ENCODE measurements at places on chromosomes 3 and 15.

- no peak for DNase-seq
Measured at GRCh38 chr3:70096376-70097066, 97.0 kb downstream of the SAMMSON start.

DNA sequence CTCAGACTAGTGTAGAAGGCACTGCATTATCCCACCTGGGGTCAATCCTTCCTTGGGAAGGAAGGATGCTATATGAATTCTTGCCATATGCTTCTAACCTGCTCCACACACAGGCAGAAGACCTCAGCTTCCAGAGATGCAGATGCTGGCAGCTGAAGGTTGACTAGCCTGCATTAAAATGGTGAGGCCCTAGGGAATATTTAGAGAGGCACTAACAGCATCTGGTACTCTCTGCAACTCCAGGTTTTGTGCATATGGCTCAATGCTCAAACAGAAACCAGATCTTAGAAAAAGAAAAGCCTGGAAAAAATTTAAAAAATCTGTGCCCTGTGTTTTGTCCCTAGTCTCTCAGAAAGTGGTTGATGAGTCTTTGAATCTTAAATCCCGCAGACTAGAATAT, 56.0 kb upstream of the MYRIP start:
- no peak for DNase-seq

GRCh38 chr3:178551916-178552321, 15.7 kb downstream of the KCNMB2 start:
- DNase-seq: no peak

DNA sequence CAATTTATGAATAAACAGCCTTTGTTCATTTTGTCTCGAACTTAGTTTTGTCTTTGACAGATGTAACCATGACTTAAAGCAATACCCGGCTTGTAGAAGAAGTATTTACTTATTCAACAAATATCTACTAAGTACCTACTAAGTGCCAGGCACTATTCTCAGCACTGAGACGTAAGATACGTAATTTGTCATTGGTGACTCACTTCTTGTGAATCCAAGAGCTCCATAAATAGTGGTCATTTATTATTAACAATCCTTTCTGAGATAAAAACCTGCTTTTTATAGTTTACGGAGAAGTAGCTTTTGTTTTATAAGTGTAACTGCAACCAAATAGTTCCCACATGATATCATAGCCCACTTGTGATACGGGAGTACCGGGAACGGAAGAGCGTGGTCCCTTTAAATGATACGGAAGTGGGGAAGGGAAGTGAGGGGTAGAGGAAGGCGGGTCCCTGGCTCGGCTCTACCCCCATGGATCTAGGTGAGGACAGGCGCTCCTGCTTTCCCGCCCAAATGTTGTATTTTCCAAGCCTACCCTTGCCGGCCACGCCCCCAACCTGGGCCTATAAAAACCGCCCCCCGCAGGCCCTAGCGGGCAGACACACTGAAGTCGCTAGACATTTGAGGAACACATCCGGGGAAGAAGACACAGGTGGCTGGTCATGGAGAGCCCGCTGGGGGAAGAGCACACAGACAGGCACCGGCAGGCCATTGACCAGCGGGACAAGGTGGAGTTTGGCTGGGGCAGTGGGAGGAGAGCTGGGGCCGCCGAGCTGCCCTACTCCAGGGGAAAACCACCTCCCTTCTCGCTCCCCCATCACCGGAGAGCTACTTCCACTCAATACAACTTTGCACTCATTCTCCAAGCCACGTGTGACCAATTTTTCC, at the start of gene SAMMSON:
Gene SAMMSON (plus strand): TSS at position 594 of the 888 bp plus-strand sequence.
- DNase-seq: no peak

GRCh38 chr3:108806316-108806715, 16.3 kb upstream of the TRAT1 start:
- peak; percentile 42 for DNase-seq

GRCh38 chr3:122146466-122146865, 37.0 kb upstream of the CASR start:
- DNase-seq: no peak

DNA sequence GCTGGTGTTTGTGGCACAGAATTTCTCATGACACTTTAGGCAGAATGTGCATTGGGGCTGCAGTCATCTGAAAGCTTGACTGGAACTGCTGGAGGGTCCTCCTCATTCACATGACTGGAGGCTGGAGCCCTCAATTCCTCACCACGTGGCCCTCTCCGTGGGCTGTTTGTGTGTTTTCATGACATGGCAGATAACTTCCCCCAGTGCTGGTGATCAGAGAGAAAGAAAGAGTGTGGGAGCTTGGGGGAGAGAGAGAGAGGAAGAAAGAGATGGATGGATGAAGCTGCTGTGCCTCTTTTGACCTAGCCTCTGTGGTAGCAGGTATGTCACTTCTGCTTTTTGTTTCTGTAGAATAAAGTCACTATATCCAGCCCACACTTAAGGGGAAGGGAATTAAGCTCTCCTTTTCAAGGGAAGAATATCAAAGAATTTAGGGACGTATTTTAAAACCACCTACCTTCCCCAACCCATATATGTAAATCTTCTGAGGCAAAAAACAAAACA, 169.6 kb upstream of the IL12A start:
- DNase-seq: no peak

GRCh38 chr3:52247409-52248164, 2.0 kb downstream of the PPM1M start:
- DNase-seq: no peak
